Osteoblast (primary cell): ENCODE measurements at places on chromosomes 5 and 9.

GRCh38 chr5:122170620-122171019, 41.3 kb downstream of the ZNF474 start:
- DNase-seq: peak; percentile 89

DNA sequence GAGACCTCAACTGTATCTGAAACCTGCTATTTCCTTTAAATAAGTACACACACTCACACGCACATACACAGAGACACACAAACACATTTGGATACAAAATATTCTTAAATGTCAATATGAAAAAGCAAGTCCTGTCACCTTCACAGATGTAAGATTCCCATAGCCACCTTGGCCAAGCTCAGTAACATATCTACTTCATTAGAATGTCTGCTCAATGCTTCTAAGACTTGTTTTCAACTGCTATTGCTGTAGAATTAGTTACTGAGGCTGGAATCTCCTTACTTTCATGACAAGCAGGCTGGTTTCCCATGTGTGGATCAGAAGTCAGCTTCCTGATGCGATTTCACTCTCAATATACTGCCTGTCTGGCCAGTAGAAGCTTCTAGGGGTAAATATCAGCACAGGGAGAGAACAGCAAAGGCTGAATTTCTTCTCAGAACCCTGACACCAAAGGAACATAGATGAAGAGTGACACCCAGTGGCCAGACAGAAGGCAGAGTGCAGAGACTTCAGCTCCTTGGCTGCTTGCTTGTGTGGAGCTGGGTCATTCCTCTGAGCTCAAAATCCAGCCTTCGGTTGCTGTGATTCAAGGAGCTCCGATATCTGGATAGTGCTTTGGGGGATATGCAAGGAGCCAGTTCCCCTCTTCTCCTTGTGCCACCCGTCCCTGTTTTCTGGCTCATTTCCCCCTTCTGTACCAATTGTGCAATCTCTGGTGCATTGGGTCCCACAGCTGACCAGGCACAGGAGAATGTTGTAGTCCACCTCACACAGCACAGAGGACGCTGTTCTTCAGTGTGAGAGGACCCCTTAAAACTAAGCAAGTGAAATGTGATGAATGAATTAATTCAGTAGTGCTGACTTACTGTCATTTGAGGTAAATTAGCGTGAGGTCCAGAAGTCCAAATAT, 26.6 kb upstream of the ABLIM3 start:
- DNase-seq: peak; percentile 72

DNA sequence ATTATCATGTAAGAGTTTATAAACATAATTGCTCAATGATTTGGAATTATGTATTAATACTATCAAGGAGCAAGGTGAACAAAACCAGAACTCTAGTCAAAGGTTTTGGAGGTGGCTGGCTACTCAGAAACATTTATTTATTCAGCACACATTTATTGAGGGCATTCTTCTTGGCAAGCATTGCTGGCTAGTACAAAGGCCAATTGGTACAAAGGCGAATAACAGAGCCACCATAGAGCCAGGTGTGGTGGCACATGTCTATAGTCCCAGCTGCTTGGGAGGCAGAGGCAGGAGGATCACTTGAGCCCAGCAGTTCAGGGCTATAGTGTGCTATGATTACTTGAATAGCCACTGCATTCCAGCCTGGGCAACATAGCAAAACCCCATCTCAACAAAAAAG, 242.1 kb downstream of the CWC27 start:
- DNase-seq: no peak

GRCh38 chr9:33453286-33453860, 6.0 kb upstream of the AQP3 start:
- DNase-seq: no peak

- DNase-seq: no peak
Observed at GRCh38 chr9:136525841-136526499, 19.9 kb downstream of the NOTCH1 start.
